ENCODE measurements at places on chromosomes 11 and 22.

DNA sequence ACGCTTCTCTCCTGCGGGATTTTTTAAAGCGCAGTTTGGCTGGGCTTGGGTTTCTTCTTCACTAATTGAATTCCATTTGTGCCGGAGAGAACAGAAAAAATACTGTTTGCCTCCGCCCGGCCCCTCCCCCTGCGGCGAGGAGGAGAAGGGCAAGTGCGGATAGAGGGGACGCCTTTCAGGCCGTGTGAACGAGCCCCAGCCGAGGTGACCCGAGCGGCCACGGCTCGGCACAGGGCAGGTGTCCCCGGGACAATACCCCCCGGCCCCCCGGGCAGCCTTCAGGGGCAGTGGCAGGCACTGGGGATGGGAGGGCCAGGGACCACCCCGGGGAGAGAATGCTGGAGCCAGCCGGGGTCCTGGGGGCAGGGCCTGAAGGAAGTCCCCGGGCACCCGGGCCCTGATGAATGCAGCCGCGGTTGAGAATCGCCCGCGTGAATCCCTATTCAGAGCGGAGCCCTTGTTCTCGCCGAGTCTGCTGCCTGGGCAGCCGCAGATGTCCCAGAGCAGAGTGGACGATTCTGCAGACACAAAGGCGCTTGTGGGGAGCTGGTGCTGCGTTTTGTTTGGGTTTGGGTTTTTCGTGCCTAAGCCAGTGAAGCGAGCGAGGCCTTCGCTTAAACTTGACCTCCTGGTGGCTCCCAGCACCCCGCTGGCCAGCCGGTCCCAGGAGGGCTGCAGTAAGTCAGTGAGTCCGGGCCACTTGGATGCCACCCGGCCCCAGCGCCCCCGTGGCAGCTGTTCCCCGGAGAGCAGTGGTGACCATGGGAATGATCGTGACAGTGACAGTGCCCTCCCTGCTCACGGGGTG lies 96.0 kb downstream of the WNT7B start:
- no peak for DNase-seq

- DNase-seq = peak; percentile 50
These were observed 106.1 kb downstream of the SLC1A2 start for GRCh38 chr11:35313066-35313759.

GRCh38 chr11:101686514-101686913 lies 102.7 kb upstream of the TRPC6 start:
- DNase-seq = no peak

- peak; percentile 2 for DNase-seq
These were observed 209.5 kb downstream of the NTM start for GRCh38 chr11:131579932-131580387.

- DNase-seq = peak; percentile 17
These were observed 56.1 kb downstream of the PIWIL4 start for GRCh38 chr11:94623120-94623735.

GRCh38 chr11:34226210-34226609 lies 120.8 kb downstream of the NAT10 start:
- no peak for DNase-seq

GRCh38 chr11:3009481-3009880 lies 17.4 kb upstream of the NAP1L4 start:
- DNase-seq = no peak

- DNase-seq = no peak
These were observed 747.3 kb upstream of the TENM4 start for GRCh38 chr11:80188076-80188627.

DNA sequence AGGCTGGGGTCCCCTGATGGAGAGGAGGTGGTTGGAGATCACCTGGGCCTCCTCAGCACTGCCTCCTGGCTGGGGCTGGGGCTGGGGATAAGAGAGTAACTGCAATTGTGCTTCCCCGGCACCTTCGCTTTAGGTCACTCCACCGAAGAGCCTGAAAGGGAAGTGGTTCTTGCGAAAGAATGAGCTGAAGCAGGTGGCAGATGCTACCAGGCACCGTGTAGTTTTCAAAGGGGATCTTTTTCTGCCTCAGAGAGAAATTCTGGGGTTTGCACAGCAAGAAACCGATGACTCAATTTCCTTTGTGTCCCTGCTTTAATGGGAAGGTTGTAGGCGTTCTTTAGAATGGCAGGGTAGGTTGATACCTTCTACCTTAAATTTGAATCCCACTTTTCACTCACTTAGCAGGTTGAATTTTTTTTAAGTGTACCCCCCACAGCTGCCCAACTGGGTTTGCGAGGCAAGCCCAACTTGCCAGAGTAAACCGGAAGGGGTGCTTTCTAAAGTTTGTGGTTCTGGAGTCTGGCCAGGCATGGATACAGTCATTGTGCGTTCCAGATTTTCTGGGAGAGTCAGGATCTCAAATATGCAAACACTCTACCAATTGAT lies 5.3 kb downstream of the CD44 start:
- DNase-seq = peak; percentile 79

DNA sequence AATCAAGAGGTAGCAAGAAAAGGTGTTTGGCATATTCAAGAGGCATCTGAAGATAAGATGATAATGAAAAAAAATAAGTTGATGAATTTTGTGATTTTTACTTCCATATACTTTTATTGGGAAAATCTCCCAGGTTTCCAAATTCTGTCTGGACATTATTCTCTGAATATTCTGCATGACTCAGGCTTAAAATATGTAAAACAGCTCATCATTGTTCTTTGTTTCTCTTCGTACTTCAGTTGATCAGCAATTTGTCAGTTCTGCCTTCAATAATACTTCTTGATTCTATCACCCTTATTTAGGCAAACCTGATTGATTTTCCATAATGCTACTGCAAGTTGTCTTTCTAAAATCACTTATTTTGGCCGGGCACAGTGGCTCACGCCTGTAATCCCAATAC lies 30.2 kb downstream of the GTF2H1 start:
- no peak for DNase-seq

DNA sequence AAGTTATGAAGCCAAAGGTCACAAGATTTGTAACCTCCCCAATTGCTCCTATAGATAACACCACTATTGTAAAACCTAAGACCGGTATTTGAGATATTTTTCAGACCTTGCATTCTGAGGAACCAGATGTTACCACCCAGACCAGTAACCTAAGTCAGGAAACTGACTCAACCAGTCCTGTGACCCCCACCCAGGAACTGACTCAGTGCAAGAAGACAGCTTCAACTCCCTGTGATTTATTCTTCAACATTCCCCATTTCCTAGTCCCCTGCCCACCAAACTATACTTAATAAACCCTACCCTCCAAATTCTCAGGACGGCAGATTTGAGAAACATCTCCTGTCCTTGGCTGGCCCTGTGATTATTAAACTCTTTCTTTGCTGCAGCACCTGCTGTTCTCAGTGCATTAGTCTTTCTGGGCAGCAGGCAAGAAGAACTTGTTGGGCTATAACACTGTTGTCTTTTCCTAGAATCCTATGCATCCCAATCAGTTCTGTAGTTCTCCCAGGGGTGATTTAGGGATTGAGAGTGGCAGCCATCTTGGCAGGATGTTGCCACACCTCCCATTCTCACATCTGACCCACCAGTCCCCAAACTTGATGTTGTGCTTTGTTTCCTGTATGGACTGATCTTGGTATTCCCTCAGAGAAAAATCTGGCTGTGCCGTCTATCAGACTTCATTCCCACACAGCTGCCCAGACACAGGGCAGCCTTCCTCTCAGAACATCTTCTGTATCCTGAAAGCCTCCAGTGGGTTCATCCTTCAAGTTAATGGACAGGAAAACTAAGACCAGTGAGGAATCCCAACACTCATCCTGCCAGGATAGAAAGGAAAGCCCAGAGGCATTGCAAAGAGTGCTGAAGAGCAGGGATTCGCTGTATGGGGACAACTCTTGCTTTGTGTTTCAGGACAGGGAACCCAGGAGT lies 104.0 kb downstream of the PDE2A start:
- no peak for DNase-seq

DNA sequence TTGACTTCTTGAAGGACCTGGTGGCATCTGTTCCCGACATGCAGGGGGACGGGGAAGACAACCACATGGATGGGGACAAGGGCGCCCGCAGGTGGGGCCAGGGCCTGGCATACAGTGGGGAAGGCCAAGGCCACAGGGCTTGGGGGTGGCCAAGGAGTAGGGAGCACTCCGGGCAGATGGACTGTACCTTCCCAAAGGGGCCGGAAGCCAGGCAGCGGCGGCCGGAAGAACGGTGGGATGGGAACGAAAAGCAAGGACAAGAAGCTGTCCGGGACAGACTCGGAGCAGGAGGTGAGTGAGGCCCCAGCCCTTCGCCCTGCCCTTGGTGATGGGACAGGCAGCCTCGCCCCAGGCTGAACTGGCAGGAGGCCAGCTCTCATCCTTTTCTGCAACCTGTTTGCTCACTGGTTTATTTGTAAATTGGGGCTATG lies 1.2 kb downstream of the DRAP1 start:
- no peak for DNase-seq

GRCh38 chr11:34633640-34633989 lies 12.7 kb downstream of the EHF start:
- DNase-seq = no peak

DNA sequence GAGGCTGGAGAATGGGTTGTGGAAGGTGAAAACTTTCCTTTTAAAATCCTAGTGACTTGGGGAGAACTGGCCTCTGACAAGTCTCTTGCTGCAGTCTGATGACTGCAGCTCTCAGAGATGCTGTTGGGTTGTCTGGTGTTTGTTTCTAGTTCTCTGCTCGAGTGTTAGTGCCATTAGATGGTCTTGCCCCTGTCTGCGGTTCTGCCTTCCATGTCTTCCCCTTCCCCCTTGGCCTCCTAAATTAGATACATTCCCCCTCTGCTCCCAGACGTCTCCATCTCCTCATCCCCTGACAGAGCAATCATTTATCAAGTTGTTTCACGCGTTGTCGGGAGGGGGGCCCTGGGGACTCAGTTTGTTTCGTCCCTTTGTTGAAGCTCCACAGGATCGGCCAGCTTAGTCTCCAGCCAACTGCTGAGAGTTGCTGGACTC lies 67.7 kb downstream of the CECR2 start:
- no peak for DNase-seq

DNA sequence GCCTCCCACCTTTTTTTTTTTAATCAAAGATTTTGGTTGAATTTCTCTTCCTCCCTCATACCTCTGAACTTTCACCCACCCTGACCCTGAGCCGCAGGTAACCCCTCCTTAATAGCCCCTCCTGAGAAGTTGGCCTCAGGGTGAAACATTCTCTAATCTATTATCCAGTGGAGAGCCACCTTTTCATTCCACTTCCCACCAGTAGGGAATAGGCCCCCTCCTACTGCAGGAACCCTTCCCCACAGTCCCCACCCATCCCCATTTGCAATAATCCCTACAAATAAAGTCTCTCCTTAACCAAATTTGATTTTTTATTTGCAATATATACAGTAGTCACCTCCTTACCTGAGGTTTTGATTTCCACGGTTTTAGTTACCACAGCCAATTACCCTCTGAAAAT lies 2.1 kb upstream of the SLC35F2 start:
- no peak for DNase-seq

GRCh38 chr11:134482865-134483264 lies 70.8 kb upstream of the B3GAT1 start:
- DNase-seq = no peak

DNA sequence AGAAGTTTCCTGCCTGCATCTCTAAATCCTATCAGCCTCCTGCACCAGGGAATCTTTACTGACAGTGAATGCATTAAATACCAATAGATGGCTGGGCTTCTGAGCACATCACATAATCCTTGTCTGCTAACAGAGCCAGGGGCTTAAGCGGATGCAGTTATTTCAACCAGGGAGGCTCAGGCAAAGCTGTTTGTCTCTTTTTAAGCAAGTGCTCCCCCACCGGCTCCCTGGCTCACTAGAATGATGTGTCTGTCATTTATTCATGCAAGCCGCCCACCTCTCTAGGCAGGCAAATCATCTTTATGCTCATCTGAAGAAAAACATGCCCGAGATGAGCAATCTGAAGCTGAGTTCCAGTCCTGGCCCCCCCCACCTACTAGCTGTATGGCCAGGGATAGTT lies 182.3 kb downstream of the TENM4 start:
- no peak for DNase-seq

GRCh38 chr11:19727246-19727645 lies 14.6 kb downstream of the NAV2 start:
- no peak for DNase-seq

GRCh38 chr11:77411137-77411707 lies 62.7 kb downstream of the PAK1 start:
- peak; percentile 32 for DNase-seq

GRCh38 chr11:131656179-131656838 lies 285.9 kb downstream of the NTM start:
- no peak for DNase-seq

DNA sequence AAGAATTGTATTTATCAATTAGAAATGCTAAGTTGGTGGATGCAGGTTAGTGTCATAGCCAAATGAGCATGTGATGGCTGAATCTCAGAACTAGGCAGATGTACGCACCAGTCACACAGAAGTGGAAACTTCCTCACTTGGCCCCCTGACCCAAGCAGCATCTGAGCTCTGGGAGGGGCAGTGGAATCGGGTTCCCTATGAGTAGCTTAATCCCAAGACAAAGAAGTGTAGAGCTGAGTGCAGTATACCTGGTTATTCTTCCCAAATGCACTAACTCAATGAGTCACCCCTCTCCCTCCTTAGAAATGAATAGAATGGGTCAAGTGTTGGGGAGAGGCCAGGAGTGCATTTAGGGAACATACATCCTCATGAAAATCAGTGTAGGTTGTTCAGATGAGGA lies 224.6 kb downstream of the FAT3 start:
- no peak for DNase-seq

DNA sequence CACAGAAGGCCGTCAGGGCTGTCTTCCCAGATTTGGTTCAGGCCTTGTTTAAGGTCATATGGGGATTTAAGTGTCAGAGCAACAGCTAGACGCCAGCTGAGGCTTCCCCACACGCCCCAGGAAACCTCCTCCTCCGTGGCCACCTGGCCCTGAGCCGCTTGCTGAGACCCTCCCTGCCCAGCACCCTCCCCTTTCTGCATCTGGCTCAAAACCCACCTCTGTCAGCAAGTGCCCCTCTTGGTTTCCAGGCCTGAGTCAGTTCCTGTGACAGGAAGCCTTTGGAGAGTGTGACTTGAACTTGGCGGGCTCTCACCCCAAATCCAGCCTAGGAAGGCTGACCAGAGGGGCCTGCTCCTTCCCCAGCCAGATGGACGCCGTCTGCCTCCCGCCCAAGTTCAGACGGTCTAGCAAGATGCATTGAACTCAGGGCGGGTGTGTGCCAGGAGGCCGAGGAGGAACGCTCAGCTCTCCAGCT lies 561 bp downstream of the FXYD2 start:
- DNase-seq = no peak

DNA sequence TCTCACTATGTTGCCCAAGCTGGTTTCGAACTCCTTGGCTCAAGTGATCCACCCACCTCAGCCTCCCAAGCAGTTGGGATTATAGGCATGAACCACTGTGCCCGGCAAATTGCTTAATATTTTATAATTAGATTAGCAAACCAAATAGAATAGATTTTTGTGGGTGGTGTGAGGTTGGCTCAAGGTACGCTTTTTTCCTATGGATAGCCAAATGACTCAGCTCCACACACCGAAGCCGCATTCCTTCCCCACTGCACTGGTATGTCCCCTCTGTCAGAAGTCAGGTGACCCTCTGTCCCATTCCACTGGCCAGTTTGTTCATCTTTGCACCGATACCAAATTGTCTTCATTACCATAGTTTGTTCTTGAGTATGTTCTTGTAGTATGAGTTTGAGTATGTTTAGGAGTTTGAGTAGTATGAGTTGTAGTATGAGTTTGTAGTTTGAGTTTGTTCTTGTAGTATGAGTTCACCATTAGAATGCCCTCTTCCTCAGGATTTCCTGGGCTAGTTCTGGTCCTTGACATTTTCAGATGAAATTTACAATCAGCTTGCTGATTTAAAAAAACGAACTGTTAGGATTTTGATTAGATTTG lies 19.4 kb downstream of the SUSD2 start:
- no peak for DNase-seq

GRCh38 chr11:72202571-72202970 lies 10.6 kb downstream of the FOLR1 start:
- DNase-seq = no peak
